ENCODE measurements at places on chromosomes 16 and 17.

- no peak for DNase-seq
Observed at GRCh38 chr17:65532101-65532890, 29.2 kb downstream of the AXIN2 start.

GRCh38 chr16:2426941-2427361, 2.3 kb upstream of the CCNF start:
- no peak for DNase-seq

- no peak for DNase-seq
Observed at GRCh38 chr17:79927136-79927661, 88.0 kb upstream of the CBX4 start.

GRCh38 chr17:67080804-67081203, 36.5 kb downstream of the CACNG1 start:
- DNase-seq = no peak

DNA sequence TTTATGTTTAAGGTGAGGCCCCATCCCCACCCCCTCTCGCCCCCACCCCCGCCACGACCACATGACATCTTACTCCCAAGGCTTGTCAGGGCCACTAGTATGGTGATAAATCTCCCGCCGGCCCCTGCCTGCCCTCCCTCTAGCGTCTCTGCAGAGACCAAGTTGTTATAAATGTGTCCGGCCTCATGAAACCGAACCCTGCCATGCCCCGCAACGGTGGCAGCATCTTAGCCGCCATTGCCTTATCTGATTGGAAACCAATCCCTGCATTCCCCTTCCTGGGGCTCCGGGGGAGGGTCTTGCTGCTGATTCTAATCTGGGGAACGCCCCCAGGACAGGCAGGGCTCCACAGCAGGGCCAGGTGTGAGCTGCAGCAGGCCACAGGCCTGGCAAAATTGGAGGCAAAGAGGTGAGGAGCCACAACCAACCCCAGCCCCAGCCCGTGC, 352.4 kb downstream of the C16orf95 start:
- DNase-seq = no peak

GRCh38 chr17:77420804-77421629, 280.2 kb downstream of the SEC14L1 start:
- peak; percentile 53 for DNase-seq

- DNase-seq = no peak
Observed at GRCh38 chr17:45841883-45842525, 2.7 kb upstream of the SPPL2C start.

- DNase-seq = no peak
Observed at GRCh38 chr16:86231321-86231995, 278.9 kb upstream of the FOXF1 start.

DNA sequence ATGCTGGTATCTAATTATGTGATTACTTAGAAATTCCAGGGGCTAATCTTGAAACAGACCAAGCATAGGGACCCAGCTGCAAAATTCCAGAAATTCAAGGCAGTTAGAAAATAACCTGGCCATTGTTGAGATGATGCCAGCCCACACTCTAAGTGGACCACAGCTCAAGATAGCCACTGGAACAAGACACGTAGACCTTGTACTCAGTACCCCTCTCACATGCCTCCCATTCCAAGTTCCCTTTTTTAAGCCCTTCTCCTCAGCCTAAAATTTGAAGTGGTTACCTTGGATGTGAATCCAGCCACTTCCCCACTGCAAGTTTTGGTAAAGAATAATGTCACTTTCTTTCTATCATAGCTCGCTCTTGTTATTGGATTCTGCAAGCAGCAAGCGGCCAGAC, 4.1 kb upstream of the ZNF19 start:
- no peak for DNase-seq

- DNase-seq = no peak
Observed at GRCh38 chr16:47983999-47984580, 171.7 kb downstream of the ABCC12 start.

GRCh38 chr17:70775679-70776078, 606.3 kb downstream of the KCNJ2 start:
- no peak for DNase-seq

GRCh38 chr16:9802160-9802559, 380.1 kb downstream of the GRIN2A start:
- no peak for DNase-seq

- DNase-seq = no peak
Observed at GRCh38 chr17:33023790-33024189, 32.1 kb downstream of the SPACA3 start.

DNA sequence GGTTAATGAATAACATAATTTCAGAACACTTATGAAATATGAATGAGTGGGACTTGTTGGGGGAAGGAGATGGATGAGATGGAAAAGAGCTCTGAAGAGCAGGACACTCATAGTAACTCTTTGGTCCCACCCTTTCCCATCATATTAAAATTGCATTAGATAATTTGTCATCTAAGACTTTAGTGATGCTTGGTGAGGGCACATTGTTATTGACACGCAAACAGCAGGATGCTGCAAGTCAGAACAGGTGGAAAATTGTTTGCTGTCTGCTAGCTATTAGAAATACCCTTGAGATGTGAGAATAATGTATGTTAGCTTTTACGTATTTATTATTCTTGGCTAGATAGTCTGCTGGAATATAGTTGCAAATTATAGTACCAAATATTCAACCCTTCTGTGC, 75.7 kb downstream of the TANC2 start:
- no peak for DNase-seq

- DNase-seq = no peak
Observed at GRCh38 chr16:20372701-20373100, 20.2 kb upstream of the UMOD start.

DNA sequence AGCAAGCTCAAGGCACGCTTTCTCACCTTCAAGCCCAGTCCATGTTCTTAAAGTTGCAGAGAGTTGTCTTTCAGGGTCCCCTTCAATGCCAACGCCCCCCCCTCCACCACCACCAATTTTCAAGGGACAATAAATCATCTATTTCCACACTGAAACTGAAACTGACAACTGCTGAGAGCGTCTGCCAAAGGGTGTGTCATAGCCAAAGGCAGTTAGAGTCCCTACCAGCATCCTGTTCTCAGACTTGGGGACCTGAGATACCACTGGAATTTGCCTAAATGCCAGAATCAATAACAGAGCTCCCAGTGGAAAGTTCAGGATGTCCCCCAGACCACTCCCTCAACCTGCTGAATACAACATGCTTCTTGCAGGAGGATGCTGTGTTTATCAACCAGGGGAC, 133.2 kb upstream of the SOX9 start:
- DNase-seq = no peak

DNA sequence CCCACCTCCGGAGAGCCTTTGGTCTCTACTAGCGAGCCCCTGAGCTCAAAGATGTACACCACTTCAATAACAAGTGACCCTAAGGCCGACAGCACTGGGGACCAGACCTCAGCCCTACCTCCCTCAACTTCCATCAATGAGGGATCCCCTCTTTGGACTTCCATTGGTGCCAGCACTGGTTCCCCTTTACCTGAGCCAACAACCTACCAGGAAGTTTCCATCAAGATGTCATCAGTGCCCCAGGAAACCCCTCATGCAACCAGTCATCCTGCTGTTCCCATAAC, 702 bp downstream of the SPN start:
- DNase-seq = no peak

DNA sequence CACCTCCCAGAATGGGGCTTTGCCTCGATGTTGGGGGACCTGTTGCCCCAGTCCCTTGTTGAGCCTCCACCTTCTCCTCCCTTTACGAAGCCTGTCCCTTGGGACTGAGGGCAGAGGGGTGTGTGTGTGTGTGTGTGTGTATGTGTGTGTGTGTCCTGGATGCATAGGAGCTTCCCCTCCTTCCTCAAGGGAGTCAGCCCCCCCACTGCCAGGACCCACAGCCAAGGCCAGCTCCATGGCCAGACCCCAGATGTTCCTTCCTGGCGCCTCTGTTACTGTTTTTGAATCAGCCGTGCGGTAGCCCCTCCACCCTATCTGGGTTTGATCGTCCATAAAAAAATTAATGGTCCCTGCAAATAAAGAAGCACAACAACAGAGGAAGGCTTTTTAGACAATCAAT, 17.7 kb upstream of the DOK4 start:
- no peak for DNase-seq

- no peak for DNase-seq
Observed at GRCh38 chr17:42361781-42362186, 26.5 kb downstream of the STAT3 start.

- DNase-seq = no peak
Observed at GRCh38 chr16:12236589-12236988, 260.1 kb downstream of the SNX29 start.

DNA sequence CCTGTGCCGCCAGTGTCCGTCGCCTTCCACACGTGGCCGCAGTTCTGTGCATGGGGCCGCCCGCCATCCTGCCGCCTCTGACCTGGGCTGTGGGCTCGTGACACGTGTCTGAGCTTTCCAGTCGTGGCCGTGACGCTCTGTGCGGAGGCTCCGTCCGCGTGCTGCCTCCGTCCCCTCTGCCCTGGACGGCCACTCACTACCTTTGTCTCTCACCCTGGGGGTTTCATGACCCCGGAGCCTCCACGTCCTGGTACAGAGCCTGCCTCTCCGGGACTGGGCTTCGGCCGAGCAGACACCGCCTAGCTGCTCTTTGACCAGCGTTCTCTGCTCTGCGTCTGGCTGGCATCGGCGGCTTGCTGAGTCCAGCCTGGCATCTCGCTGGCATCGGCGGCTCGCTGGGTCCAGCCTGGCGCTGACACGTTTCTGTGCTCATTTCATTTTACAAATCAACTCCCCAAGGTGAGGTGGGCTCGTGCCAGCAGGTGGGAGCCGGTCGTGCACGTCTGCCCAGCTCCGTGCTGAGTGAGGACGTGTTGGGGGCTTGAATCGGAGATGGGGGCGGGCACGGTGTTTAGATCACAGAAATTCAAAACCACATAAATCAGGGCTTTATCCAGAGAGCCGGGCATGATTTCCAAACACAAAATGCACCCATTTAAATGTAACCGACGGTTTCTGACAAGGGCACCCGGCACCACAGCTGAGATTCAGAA, 44.3 kb upstream of the GNG13 start:
- DNase-seq = no peak

DNA sequence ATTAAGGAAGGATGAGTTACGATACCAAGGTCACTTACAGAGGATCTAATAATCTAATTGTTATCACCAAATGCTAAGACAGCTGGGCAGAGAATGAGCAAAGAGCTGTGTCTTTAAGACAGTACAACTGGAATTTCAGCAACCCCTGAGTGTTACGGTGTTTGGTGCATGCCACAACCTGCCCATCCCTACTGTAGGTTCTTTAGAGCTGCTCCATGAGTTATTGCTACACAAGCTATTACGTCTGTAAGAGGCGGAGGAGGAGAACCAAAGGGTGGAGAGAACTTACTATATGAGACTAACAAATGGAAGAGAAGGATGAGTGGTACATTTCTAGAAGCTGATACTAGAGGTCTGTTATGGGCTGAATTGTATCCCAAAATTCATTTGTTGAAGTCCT, 14.2 kb upstream of the C17orf78 start:
- DNase-seq = no peak

GRCh38 chr16:49698931-49699840, 156.7 kb downstream of the ZNF423 start:
- DNase-seq = no peak

GRCh38 chr17:4600563-4600962, 16.2 kb downstream of the SMTNL2 start:
- DNase-seq = no peak

DNA sequence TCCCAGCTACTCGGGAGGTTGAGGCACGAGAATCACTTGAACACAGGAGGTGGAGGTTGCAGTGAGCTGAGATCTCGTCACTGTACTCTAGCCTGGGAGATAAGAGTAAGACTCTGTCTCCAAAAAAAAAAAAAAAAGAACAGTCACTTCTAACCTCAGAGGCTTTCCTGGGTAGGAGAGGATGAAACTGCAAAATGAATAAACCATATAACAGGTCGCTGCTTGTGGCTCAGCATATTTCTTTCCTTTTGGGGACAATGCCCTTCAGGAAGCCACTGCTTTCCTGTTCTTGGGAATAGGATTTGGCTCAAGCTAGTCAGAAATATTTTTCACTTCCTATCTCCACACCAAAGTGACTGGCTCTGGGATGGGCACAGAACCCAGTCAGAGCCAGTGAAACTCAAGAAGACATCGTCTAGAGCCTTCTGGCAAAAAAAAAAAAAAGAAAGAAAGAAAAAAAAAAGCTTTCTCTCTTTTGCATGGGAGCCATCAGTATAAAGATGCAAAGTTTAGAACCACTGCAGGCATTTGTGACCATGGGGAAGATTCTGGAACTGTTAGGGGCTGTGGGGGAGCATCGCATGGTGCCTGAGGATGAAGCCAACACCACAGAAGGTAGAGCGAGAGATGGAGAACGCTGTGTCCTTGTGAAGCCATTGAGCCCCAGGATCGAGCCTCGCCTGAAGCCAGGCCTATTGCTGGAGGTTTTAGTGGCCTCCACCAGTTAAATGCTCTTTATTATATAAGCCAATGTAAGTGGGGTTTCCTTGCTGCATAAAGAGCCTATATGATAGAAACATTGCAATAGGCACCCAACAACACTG, 71.8 kb upstream of the MRTFB start:
- DNase-seq = no peak

DNA sequence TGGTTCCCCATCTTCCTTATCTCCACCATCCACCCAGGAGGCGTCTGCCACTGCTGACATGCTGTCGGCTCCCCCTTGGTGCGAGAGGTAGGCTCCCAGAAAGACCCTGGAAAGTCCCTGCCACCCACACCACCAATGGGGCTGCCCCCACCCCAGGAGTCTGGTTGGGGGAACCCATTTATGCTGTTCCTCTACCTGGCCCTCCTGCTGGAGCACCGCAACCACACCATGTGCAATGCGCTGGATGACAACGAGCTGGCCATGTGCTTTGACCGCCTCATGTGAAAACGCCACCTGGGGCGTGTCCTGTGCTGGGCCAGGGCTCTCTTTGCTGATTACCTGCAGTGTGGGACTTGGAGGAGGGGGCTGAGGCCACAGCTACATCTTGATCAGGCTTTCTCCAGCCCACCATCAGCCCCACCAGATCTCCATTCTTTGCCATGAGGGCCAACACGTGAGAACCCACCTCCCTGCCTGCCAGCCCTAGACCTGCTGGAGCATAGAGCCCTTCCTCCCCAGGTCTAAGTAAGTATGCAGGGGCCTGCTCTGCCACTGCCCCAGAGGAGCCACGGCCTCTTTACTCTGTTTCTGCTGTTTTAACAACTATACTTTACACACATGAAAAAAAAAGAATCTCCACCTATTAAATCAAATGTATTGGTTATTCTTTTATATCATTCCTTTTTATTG, 7.9 kb upstream of the ALDH3A1 start:
- no peak for DNase-seq

GRCh38 chr17:78541488-78542206, 35.5 kb downstream of the DNAH17 start:
- DNase-seq = no peak

GRCh38 chr17:55198690-55199370, 65.9 kb upstream of the HLF start:
- no peak for DNase-seq

Data from T follicular helper cell (primary cell).